ENCODE measurements at places on chromosomes 1 and 21.

DNA sequence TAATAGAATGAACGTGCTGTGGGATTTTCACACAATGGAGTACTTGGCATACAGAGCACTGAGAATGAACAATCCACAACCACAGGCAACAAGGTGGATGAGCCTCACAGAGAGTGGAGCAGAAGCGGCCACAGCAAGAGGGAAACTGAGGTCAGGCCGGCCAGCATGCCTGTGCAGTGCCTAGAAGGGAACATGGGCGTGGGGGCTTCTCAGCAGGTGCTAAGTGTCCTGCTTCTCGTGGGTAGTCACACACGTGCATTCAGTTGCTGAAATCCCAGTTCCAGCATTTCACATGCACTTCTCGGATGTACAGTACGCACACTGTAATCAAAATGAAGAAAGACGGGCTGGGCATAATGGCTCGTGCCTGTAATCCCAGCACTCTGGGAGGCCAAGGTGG, 33.1 kb downstream of the WDR4 start:
- no peak for DNase-seq

GRCh38 chr1:231322880-231323530, 14.6 kb downstream of the EXOC8 start:
- DNase-seq, result no peak

- DNase-seq, result no peak
Observed at GRCh38 chr1:180175806-180176205, 21.1 kb downstream of the QSOX1 start.

- DNase-seq, result no peak
Observed at GRCh38 chr1:38235705-38236104, 189.1 kb upstream of the POU3F1 start.

GRCh38 chr1:54367613-54368012, 38.6 kb downstream of the SSBP3 start:
- DNase-seq, result no peak

DNA sequence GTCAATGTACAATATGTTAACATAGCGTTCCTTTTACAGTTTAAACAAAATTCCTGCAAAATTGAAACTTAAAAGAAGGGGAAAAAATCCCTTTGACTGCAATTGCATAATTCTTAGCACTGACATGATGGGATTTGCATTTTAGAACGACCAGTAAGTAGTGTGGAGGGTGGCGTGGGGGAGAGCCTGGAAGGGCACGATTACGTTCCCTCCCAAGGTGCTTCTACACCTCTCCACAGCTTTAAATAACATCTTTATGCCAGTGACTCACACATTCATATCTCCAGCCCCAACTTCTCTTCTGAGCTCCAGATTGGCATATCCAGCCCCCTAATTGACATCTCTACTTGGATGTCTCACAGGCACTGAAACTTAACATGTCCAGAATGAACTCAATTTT, 64.3 kb downstream of the OLFML3 start:
- no peak for DNase-seq

- no peak for DNase-seq
Observed at GRCh38 chr1:210464519-210465039, 135.9 kb downstream of the HHAT start.

- no peak for DNase-seq
Observed at GRCh38 chr1:181222972-181223505, 134.5 kb downstream of the IER5 start.

- DNase-seq, result no peak
Observed at GRCh38 chr1:34926894-34927293, 2.6 kb downstream of the DLGAP3 start.

- DNase-seq, result no peak
Observed at GRCh38 chr1:150389650-150390049, 25.7 kb downstream of the RPRD2 start.

DNA sequence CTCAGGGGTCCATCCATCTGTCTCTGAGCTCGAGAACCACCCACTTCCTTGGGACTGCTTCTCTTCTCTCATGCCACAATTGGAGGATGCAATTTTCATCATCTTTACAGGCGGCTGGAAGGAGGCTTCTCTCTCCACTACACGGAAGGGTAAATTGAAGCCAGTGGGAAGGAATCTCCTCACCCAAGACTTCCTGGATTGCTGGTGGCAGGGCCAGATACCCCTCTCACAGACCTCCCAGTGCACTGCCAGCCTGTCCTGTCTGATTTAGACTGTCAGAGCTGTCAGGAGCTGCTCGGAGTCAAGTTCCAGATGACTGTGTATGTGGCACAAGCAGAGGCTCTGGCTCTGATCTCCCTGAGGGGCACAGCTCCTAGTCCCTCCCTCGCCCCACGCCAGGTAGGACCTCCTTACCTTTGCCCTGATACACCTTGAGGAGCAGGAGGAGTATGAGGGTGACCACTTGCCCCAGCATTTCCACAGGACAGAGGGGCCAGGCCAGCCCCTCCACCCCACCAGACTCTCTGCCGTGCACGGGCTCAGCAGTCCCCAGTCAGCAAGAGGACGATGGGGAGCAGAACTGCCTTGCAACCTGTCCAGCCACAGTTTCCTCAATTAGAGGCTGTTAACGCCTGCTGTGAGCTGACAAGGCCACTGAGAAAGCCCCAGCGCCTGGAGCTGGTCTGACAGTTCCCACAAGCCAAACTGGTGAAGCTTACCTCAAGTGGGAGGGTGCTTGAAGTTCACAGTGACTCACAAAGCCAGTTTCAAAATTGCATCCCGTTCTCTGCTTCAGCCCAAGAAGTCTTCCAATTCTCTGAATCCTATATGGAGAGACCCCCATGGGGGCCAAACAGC, at the start of gene CD244:
TSS of gene CD244 (minus strand) at position 685 of the 858 bp plus-strand sequence. CDS start at position 475, 210 bp downstream.
- DNase-seq, result no peak

DNA sequence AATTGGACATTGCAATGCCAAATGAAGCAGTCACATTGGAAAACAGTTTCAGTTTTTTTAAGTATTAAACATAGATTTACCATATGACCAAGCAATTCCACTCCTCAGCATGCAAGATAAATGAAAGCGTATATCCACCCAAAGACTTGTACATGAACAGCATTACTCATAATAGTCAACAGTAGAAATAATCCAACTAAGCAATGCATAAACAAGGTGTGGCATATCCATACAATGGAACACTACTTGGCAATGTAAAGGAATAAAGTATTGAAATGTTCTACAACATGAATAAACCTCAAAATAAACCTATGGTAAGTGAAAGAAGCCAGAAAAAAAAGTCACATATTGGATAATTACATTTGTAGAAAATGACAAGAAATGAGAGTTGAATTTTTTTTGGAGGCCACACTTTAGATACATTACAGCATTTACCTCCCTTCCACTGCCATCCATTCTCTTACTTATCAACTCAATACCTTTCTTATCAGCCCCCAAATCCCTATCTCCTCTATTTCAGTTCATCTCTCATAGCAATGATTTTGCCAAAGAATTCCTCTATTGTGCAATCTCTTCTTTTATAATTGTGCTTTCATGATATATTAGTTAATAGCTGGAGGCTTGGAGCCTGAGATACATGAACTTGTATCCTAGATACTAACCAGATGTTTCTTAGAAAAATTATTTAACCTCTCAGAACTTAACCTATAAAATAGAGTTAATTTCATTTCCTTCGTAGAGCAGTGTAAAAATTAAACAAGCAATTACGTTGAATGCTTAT, 414.2 kb upstream of the C1orf87 start:
- DNase-seq, result no peak

DNA sequence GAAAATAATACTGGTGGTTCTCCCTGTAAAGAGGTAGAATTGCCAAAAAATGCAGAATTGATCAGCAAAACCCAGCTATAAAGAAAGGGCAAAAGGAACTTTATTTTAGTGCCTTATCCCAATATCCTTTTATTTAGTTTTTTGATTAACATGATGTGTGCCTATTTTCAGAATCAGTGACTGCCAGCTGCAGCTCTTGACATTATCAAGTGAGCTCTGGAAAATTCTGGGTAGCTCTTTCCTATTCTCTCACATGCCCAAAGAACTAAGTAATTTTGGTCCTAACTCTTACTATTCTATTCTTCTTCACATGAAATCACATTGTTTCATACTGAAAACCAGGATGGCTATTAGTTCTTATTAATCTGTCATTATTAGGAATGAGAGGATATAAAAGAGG, 22.1 kb downstream of the WNT2B start:
- no peak for DNase-seq

GRCh38 chr1:208117409-208117808, 126.8 kb downstream of the PLXNA2 start:
- no peak for DNase-seq

DNA sequence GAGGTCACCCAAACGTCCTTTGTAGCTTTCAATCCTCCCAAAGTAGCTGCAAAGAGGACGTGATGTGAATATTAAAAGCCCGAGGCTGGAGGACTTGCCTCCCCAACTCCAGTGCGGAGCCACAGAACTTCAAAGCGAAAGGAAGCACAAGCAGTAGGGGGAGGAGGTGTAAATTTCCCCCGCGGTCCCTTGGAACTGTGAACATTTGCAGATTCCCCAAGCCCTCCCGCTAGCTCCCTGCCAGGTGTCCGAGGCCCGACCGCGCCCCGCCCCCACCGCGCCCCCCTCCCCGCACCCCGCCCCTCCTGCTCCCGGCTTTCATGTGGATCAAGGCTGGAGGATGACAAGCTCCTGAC, 41.5 kb upstream of the HAO2 start:
- no peak for DNase-seq

DNA sequence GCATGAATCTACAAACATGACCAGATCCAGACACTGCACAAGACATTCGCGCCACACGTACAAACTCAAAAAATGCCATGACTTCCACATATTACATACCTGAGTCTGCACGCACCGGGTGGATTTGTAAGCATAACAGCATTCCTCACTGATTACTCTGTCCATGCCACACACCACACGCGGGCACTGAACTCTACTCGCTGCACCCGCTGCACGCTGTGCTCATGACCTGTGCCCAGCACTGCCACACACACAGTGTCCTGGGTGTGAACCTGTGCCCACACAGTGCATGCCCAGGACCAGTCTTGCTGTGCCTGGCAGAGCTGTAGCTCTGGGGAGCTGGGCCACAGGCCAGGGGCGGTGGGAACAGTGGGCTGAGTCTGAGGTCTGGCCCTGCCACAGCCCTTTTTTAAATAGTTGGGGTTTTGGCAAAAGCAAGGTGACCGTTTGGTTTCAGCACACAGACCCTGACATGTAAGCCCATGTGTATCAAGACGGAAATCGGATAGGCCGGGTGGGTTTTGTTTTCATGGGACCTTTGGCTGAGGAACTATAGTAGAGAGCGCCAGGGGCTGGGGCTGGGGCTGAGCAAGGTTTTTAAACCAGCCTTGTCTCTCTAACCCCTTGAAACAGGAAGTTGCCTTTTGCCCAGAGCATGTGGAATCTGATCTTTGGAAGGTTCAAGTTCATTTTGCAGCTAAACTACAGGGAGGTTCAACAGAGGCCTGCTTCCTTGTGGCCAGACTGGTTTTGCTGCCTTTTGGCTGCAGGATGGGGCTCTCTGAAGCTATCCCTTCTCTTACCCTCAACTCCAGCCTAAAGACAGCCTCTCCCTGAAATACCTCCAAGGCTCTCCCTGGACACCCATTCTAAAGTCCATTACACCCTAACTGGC, 12.3 kb upstream of the GOLT1A start:
- DNase-seq, result no peak

DNA sequence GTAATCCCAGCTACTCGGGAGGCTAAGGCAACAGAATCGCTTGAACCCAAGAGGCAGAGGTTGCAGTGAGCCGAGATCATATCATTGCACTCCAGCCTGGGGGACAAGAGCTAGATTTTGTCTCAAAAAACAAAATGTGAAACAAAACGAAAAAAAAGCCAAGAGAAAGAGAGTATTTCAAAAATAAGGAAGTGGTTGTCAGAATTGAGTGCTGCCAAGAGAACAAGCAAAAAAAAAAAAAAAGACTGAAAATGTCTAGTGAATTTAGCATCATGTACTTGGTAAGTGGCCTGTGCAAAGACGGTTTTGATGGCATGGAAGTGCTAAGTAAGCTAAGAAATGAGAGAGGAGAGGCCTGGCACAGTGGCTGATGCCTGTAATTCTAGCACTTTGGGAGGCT, 14.3 kb downstream of the KPNA6 start:
- DNase-seq, result no peak

- no peak for DNase-seq
Observed at GRCh38 chr1:109818271-109818987, 54.7 kb upstream of the EPS8L3 start.

DNA sequence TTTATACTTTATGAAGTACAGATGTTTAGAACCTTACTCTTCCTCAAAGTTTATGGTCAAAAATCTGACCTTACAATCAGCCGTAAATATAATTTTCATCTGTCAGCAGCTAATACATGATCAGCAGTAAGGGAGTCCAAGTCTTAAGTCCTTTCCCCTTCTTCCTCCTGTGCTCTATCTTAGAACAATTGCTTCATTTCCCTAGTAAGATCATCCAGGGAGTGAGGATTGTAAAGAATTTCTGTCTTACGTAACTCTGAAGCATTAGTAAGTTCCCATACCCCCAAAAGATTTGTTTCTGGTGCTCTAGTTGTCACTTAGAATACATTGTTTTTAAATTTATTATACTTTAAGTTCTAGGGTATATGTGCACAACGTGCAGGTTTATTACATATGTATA, 2.1 kb downstream of the SETDB1 start:
- no peak for DNase-seq

GRCh38 chr1:92755541-92756461, 29.1 kb downstream of the EVI5 start:
- no peak for DNase-seq

DNA sequence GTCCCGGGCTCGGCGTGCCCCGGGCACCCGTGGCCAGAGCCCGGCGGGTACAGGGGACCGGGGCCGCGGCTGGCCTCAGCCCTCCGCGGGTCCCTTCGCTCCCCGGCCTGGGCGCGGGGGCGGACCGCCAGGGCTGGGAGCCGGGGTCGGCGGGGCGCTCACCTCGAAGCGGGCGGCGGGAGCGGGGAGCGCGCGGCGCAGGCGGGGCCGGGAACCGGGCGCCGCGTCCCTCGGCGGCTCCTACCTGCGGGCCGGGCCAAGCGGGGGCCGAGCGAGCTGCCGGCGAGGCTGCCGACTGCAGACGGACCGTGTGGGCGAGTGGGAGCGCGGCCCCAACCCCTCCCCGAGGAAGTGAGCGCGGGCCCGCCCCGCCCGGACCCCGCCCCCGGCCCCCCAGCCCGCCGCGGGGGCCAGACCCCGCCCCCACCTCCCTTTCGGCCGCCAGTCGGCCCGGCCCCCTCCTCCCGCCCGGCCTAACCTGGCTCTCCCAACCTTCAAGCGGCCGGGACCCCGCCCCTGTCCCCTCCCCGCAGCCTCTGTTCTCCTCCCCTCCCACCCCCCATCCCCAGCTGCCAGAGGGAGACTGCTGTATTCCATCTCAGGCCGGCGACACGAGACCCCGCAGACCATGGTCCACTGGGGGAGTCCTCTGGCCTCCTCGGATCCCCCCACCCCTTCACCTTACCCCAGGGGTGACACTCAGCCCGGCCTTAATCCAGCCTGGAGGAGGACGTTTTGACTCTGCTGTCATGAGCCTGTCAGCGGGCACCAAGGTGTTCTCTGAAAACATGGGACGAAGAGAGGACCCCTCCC, at the start of gene FHL3:
TSS of gene FHL3 (minus strand) at position 320 of the 813 bp plus-strand sequence. CDS start 6,102 bp downstream, outside the sequence.
- DNase-seq, result no peak

DNA sequence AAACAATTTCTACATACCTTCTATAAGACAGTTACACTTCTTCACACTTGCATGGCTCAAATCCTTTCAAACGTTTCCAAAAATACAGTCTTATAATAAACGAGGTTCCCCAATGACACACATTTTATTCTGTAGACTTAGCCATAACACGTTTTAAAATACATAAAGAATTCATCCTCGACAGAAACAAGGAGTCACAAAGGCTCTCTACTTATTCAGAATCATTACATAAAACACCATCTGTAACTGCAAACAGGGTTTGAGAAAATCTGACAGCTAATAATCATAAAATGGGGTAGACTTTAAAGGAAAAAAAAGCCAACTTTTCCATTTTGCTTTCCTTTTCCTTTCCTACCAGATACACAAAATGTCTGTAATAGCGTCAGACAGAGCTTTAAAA, 1.8 kb downstream of the PIK3R3 start:
- DNase-seq, result no peak

GRCh38 chr1:32606565-32607371, 43.6 kb downstream of the ZBTB8OS start:
- no peak for DNase-seq
